ENCODE measurements at places on chromosomes 12 and 14. TPM values are rescaled to one million over a fixed set of nuclear protein-coding genes. Genes with fewer than 3 reads are reported as not detected.

- no peak for ATAC-seq
Observed at GRCh38 chr14:56102941-56103340, 15.3 kb upstream of the PELI2 start.

DNA sequence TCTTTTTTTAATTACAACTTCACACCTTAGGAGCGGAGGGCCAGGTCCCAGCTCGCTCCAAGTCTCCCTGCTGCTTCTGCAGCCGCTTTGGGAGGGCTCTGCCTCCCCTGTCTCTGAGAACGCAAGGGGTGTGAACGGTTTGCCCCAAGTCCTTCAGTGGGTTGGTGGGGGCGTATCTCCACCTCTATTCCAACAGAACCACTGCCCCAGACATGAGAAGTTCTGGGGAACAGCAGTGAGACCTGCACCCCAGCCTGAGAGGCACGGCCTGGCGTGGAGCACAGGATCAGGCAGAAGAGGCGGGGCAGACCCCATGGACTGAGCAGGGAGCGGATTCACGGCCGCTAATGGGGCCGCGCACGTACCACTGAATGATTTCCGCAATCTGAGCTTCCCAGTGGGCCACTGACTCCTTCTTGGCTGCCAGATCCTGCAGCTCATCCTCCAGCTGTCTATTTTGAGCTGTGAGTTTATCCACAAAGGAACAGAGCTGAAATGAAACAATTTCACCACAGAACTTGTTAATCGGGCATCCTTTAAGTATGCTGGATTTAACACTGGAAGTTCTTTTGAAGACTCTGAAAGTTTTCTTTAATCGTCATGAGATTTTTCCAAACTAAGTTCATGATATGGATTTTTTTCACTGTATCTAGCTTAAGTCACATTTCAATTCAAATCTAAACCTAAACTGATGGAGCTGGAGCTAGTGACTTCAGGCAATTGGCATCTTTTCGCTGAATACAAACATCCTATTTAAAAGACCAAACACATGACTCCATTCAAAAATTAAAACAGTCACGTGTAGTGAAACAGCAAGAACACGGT is 44.4 kb downstream of the AMN start:
- ATAC-seq, result no peak

DNA sequence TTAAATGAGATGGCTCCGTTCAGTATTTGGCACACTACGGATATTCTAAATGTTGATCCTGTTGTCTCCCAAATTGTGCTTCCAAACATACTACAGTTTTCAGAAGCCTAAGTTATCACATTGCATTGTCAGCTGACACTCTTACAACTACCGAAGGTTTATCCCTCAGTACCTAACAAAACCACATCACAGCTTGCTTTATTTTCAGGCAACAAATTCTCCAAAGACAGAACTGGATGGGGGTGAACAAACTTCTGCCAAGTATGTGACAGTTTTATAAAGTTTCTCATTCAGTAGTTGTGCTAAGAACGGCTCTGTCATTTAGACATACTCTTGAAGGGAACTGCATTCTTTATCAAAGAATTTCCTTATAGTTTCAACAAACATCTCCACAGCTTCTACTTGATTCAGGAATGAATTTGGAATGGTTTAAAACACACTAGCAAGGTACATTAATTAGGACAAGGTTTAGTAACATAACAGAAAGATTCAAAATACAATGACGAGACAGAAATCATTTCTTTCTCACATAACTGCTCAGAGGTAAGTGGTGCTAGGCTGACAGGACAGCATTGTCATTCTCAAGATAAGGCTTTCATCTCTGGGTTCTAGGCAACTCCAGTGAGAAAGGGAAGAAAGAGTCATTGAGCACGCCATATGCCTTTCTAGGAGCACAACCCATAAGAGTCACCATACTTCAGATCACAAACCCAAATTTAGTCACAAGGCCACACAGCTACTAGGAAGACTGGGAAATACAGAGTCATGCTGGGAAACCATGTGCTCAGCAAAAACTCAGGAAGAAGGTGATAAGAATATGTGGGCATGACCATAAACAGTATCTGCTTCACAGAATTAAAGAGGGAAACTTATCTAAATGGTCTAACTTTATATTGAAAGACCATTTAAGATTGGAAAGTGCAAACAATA is 100.7 kb downstream of the DUSP6 start:
- peak; percentile 13 for ATAC-seq

DNA sequence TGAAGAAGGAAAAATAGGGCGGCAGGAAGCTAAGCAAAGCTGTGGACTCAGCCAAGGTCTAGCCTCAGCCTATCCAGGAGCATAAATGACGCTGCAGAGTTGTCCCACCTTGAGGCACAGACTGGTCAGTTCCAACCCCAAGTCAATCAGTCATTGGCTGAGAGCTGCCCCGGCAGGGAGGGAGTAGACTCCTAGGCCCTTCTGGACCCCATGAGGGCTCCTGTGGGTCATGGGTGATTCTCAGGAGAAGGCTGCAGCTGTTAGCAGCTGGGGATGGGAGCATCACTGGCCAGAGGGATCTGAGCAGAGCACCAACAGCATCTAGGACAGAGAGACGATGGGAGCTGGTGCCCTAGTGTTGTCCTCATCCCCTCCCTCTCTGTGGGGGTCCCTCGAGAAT is 51.8 kb upstream of the ESRRB start:
- no peak for ATAC-seq

GRCh38 chr14:68705741-68706283 is 87.1 kb downstream of the ZFP36L1 start:
- no peak for ATAC-seq

DNA sequence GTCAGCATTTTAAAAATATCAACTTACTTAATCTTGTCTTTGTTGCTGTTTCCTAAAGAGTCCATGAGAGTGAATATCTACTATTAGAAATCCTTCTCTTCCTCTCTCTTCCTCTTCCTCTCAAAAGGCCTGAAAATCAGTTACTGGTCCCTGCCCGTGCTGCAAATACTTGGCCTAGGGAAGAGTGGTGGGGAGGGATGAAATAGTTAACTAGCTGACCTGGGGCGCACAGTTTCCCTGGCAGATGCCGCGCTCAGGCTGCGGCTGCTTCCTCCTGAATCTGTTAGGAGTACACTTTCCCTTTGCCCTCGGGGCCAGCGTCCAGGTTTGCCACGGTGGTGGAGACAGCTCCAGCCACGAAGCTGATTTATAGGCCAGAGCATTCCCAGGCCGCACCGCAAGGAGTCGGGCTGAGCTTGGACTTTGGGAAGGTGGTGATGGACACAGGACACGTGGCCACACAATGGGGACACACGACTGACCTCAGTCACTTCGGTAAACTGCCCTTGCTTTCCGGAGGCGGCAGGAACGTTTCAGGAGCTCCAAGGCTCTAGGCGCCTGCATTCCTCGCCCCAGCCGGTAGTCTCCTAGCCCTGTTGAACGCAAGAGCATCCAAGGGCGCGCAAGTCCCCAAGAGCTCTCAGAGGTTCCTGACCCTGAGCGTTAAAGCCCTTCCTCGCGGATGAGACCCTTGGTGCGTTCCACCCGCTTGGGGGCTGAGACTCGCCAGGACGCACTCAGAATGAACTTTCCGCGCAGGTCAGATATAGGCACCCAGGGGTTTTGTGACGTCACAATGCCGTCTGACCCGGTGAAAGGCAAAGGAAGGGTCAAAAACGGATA is 7.1 kb upstream of the ASCL1 start:
- ATAC-seq, result no peak

DNA sequence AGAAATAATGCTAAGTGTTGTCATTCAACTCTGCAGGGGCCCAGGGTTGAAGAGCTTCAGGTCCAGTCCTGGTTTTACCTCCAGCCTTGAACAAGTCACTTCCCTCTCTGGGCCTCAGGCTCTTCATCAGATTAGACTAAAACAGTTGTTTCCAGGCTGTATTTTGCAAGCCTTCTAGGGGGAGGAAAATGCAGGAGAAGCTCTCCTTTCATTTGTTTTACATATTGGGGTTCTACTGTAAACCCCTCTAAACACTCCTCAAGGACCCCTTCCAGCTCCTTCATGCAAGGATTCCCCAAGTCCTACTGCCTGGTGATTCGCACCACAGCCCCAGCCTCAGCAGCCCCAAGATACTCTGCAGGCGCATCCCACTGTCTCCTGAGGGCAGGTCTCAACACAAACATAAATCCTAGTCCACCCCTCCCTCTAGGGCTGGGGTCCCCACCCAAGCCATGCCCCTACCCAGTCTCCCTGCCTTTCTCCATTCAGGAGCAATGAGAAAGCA is 2.7 kb downstream of the SDR9C7 start:
- no peak for ATAC-seq

- ATAC-seq, result no peak
Observed at GRCh38 chr12:79848339-79848738, 86.6 kb downstream of the PPP1R12A start.

GRCh38 chr14:32710731-32711680 is 227.7 kb upstream of the NPAS3 start:
- peak; percentile 14 for ATAC-seq

GRCh38 chr12:100279607-100280244 is 12.7 kb downstream of the SCYL2 start:
- ATAC-seq, result no peak

DNA sequence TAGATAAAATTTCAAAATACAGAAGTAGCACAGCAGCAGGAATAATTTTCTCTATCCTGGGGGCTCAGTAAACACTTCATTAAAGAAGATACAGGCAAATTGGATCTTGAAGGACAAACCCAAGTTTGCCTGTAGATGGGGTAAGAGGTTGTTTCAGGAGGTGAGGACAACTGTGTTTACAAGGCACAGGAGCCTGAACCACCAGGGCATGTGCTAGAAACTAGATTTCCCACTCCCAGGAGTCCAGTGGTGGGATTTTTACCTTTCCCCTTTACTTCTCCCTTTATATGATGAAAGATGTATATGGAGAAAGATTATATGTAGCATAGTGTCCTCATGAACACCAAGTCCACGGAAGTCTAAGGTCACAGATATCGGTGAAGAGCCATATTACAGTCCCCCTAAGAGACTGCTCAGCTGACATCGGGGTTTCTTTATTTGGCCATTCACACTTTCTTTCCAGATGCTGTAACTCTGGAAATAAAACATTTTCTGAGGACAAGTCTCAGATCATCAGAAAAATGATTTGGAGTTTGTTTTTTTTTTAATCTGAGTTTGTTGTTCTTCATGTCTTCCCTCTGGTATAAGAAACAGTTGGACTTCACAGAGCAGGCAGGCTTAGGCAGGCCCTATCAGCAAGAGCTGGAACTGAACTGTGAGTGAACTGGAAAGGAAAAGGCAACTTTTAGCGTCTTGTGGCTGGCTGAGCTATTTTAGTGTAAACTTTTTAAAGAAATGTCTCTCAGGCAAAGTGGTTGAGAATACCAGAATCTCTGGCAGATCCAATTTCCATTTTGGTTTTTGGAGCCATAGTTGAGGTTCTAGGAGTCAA is 8.0 kb upstream of the EVL start:
- no peak for ATAC-seq

- ATAC-seq, result no peak
Observed at GRCh38 chr12:93179792-93180191, 197.9 kb upstream of the NUDT4 start.

GRCh38 chr12:46579474-46579873 is 206.9 kb upstream of the SLC38A2 start:
- no peak for ATAC-seq

DNA sequence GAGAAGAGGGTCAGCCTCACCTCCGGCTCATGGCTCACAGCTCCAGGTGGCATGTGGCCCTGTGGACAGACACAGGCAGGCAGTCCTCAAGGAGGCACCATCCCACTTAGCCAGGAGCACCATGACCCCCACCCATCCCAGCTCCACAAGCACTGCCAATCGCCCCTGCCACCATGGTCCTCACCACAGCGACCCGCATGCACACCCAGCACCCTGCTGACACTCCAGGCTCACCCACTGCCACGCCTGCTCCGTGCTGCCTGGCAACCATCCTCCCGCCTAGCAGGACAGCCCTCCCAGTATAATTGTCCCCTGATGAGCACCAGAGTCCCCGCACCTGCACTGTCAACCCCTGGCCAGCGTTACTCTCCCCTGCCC is 50.9 kb downstream of the TRPV4 start:
- ATAC-seq, result no peak

- no peak for ATAC-seq
Observed at GRCh38 chr14:81784084-81784483, 250.4 kb upstream of the SEL1L start.

DNA sequence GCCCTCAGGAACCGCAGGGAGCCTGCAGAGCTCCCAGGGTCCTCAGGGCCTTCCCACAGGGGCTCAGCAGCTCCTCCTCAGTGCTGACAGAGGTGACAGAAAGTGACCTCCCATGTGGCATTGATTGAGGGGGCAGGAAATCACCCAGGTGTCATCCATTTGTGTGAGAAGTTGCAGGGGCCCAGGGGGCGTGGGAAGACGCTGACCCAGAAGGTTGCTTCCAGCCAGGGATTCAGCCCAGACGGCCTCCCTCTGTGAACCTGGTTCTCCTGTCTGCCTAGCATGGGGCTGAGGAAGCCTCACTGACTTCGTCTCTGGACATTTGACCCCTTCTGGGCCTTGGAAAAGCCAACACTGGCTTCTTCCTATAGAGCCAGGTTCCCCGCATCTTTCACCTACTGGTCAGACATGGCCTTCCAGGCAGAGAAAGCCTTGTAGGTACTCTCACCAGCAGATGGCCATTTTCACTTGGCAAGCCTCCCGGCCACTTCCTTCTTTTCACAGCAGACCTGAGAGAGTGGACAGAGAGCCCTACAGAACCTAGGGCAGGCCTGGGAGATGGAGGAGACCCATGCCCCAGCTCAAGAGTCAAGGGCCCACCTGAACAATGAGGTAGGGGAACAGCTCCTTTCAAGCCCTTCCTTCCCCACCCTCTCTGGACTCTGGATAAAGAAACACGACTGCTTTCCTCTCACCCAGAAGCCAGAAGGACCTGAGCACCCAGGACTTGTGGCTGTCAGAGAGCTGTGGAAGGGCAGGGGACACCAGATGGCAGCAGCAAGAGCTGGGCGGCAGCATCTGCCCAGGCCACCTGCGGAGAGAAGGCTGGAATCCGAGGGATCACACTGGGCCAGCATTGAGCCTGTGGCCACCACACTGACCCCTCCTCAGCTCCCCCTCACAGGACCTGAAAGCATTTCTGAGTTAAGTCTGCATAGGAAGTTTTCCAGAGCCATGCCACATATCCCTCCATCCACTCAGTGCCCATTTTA is 377.8 kb downstream of the DPF3 start:
- no peak for ATAC-seq

DNA sequence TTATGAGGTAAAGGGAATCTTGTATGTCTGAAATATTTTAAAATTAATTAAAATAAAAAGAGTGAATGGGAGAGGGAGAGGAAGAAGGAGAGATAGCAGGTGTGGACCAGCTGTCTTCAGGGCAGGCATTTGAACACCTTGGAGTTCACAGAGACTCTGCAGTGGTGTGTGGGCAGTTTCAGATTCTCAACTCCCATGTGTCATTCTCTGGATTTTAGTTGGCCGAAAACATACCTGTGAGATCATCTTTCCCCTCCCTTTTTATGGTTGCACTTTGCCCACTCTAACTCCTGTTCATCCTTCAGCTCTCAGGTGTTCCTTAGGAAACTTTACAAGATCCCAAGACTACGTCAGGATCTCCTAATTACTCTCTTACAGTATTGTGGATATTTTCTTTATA is 108.1 kb downstream of the ERC1 start:
- ATAC-seq, result no peak

GPR84 gene
- total RNA-seq, result not detected

MYH7 gene
- total RNA-seq, result not detected

MORN3 gene
- not detected for total RNA-seq

STAC3 gene
- total RNA-seq, result 0.94 TPM

OAS1 gene
- 7.9 TPM for total RNA-seq

SMCO2 gene
- total RNA-seq, result not detected

RPS6KA5 gene
- total RNA-seq, result 36.5 TPM

Measured in gastroesophageal sphincter (tissue), 4 donors.